ENCODE measurements at places on chromosomes 5 and 9.

GRCh38 chr5:152089644-152090043, 165.0 kb upstream of the GLRA1 start:
- DNase-seq = no peak

- DNase-seq = no peak
Observed at GRCh38 chr9:14692470-14693250, 572 bp downstream of the ZDHHC21 start.

DNA sequence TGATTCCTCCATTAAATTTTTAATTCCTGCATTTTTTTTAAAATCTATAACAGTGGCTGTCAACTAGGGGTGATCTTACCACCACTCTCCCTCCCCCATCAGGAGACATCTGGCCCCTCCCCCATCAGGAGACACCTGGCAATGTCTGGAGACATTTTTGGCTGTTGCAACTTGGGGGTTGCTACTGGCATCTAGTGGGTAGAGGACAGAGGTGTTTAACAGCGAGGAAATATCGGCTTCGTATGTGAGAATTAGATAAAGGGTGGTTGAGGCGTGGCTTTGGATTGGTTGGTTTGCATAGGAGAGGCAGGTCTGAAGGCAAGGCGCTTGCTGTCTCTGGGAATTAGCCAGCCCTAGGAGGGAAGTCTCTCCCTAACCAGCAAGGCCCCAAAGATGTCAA, 10.5 kb downstream of the CDHR2 start:
- no peak for DNase-seq

DNA sequence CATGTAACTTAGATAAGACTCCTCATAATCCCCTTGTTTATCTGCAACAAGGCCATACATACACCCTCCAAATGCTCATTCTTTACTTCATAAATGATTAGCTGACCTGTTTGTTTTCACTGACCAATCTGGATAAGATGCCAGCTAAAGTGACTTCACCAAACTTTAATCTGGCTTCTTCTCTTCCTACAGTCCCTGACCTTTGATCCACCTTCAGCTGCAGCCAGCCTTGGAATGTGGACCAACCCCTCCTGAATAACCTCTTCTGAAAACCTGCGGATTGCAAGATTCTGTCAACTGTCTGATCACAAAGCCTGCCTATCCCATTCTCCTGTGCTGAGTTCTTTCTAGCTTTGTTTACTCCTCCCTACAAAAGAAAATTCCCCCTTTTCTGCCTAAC, 476.8 kb downstream of the LRRC70 start:
- DNase-seq = no peak

- no peak for DNase-seq
Observed at GRCh38 chr5:43680286-43680685, 77.3 kb downstream of the NNT start.

- no peak for DNase-seq
Observed at GRCh38 chr9:98778251-98778650, 18.1 kb downstream of the ANKS6 start.

GRCh38 chr9:17135295-17136160, 688 bp downstream of the CNTLN start:
- no peak for DNase-seq

DNA sequence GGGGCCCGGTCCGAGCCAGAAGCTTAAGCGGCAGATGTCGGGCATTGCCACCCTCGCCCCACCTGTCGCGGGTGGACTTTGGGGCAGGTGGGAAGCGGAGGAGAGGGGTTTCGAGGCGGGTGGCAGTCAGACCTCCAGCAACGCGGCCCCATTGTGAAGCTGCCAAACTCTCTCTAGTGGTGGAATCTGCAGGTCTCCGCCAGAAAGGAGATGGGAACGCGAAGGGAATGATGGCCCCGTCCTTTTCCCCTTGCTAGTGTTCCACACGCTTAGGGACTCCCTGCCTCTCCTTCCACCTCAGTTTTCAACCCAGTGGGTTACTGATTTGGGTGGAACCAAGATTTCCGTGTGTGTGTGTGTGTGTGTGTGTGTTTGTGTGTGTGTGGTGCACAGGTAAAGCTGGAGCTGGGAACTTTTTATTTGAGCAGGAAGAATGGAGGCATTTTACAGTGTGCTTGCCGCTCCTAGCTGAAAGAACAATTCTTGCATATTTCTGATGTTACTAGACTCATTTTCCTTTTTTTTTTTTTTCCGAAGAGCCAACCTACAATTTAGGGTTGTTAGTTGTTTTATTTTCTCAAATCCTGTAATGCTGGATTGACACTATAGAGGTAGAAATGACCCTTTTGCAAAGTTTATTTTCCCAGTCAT, 1.3 kb downstream of the MACIR start:
- DNase-seq = no peak

- DNase-seq = no peak
Observed at GRCh38 chr5:168916852-168917251, 337.7 kb upstream of the PANK3 start.

DNA sequence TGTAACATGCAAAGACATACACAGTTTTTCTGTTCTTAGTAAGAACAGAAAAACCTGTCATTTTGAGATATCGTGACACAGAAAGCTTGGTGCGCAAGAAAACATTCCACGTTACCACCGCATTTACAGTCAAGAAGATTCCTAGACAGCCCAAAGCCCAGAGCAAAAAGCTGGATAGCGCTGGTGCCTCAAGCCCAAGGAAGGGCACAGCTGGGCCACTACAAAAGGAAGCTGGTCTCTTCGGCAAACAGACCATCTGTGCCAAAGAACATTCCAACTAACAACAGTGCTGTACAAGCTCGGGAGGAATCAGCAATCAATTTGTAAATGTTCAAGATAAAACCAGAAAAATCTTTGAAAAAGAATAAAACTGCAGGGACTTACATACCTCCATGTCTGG, 31.0 kb downstream of the PSMB7 start:
- no peak for DNase-seq

- DNase-seq = peak; percentile 74
Observed at GRCh38 chr9:128072144-128073021, 4.4 kb downstream of the SLC25A25 start.

DNA sequence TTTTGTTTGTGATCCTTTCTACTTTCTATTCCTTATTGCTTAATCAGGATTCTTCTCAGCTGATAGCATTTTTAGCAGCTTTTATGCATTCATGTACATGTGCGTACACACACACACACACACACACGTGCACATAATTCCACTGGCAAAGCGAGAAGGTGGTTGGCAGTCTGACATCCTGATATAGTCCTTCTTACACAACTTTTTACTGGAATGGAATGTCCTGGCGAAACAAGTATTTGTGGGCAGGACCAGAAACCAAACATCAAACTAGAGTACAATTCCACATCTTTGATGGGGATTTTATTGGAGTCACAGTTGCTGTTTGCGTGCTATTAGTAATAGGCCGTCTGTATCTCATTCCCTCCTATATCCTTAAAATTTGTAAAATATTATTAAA, 356.5 kb downstream of the CCDC171 start:
- DNase-seq = no peak

GRCh38 chr5:62256161-62257019, 49.6 kb upstream of the KIF2A start:
- no peak for DNase-seq

DNA sequence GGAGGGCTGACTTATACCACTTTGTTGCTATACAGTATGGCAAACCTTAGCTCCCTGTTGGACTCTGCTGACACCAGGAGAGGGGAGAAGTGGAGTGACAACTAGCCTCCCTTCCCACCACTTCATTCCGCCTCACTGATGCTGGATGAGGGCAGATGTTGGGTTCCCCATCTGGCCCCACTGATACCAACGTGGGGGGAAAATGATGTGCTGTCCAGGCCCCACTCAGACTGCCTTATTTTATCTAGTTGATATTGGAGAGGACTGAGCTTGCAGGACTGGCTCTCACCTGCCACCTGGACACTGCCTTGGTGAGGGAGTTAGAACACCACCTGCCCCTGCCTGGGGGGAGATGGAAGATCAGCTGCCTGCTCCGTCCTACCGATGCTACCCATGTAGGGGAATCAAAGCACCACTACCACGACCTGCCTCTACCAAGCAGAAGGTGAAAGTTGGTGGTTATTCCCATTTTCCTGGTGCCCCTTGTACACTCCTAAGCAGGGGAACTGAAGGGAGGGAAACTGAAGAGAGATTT, 292.1 kb downstream of the GADD45G start:
- no peak for DNase-seq

GRCh38 chr9:73701415-73702057, 549.9 kb downstream of the ANXA1 start:
- DNase-seq = no peak
